ENCODE measurements at places on chromosomes 13 and 19. TPM values are rescaled to one million over a fixed set of nuclear protein-coding genes. Genes with fewer than 3 reads are reported as not detected.

DNA sequence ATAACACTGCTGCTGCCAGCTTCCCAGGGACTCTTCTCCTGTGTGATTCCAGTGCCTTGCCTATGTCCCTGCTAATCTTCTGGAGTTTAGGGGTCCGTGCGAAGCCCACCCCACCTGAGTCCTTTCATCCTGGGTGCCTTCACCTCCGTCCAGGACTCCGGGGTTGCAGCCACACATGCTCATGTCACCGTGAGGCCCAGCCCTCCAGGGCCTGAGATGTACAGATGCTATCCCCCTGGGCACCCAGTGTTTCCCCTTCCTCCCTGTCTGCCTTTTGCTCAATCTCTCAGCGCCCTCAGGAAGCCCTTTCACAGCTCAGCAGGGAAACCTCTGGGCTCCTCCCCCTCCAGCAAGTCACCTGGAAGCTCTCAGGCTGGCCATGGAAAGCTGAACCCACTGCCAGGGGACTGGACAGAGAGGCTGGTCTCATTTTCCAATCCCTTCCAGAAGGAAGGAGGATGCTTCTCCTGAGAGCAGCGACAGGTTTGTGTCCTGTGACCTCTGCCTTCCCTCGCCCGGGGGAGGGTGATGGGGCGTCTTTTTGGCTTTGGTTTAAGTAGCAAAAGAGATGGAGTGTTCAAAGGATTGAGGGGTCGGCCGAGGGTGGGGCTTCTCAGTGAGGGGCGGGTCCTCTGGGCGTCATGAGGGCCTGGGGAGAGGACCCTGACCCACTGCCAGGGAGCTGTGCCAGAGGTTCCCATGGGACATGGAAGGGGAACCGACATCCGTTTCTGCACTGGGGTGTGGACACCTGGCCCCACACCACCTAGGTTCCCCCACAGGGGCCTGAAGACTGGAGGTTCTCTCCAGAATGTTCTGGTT lies 30.8 kb upstream of the TFDP1 start:
- DNase-seq = no peak

DNA sequence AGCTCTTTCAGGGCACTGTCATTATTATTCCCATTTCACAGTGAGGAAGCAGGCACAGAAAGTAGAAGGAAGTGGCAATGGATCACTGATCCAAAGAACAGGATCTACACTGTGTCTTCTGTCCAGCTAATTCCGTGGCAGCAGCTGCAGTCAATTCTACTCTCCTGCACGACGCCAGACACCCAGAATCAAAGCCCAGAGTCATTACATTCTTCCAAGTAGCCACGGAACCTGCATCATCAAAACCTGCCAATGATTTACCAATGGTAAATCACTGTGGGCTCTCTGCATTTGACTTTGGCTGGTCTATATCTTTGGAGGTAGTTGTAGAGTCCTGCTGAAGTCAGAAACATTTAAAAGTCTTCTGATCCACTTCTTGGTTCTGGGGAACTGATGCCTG lies 767.7 kb downstream of the LIG4 start:
- DNase-seq = no peak

DNA sequence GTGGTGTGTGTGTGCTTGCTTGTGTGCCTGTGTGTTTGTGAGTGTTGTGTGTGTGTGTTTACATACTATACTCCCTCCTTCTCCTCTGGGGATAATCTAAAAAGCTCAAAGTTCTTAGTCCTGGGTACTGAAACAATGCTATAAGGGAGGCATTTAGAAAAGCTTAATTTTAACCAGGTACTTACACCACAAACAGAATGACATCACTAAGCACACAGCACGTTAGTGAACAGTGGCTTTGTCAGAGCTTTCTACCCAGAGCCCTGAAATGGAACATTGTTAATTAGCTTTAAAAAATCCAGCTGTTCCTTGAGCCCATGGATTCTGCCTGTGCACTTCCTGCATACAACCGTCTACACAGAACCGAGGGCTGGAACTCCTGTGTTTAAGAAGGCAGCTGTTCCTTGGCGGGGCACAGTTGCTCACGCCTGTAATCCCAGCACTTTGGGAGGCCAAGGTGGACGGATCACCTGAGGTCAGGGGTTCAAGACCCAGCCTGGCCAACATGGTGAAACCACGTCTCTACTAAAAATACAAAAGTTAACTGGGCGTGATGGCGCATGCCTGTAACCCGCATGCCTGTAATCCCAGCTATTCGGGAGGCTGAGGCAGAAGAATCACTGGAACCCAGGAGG lies 69.6 kb upstream of the RNF113B start:
- no peak for DNase-seq

DNA sequence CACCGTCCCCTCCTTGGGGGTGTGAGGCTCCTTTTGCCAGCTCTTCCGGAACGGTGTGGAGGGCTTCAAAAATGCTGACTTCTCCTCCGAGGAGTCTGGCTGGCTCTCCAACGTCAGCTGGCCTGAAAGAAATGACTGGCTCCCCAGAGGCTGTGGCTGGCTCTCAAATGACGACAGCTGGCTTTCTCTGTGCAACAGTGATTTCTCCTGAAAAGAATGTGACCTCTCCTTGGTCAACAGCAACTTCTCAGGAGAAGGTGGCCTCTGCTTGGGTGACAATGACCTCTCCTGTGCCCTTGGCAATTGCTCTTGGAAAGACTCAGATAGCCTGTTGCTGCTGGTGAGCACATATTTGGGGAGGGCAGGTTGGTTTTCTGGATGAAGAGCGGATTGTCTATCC lies 29.2 kb downstream of the ONECUT3 start:
- no peak for DNase-seq

- DNase-seq = peak; percentile 92
These were observed 722 bp upstream of the ICAM1 start for GRCh38 chr19:10270180-10270615.

GRCh38 chr19:15265214-15265849 lies 33.1 kb upstream of the EPHX3 start:
- no peak for DNase-seq

GRCh38 chr13:21541980-21542379 lies 62.0 kb downstream of the MICU2 start:
- DNase-seq = no peak

DNA sequence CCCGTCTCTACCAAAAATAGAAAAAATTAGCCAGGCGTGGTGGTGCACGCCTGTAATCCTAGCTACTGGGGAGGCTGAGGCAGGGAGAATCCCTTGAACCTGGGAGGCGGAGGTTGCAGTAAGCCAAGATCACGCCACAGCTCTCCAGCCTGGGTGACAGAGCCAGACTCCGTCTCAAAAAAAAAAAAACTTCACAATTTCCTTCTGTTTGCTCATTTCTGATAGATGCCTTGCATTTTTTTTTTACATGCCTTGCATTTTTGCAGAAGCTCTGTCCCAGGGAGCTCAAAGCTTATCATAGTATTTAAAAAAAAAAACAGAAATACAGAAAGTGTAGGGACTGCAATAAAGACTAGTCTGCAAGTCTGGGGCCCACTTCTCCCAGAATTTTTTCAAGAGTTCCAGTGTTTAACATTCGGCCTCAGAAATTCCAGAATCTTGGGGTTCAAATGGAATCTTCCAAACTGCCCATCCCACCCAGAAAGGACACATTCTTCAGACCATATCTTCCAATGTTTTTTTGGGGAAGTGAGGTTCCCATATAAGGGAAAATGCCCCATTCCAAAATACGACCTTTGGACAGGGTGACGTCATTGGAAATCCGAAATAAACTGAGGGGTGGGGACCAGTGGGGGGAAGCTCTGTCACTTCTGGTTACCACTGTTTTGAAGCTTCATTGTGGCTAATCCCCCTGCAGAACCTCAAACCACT lies 17.2 kb upstream of the RAB8A start:
- DNase-seq = no peak

DNA sequence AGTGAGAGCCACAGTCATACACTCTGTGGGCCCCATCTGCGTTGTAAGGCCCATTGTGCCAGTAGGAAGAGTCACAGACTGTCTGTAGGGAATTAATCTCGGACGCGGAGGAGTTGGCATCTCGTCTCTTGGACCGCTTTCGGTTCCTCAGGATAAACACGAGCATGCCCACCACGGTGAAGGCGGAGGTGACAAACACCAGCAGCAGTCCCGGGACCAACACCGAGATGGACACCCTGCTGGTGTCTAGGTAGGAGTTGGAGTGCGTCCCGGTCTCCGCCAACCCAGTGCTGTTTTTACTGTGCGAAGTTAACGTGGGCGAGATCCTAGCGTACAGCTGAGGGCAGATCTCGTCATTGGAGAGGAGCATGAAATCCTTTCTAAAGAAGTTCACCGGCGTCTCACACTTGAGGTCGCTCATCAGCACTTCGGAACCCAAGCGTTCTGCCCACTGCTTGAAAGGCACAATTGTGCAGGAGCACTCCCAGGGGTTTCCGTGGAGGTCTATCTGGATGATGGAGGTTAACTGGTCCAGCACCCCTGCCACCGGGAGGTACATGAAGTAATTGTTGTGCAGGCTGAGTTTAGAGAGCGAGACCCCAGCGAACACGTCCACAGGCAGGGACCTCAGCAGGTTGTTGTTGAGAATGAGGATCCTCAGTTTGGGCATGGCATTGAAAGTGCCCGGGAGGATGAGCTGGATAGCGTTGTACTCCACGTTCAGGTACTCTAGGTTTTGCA lies 2.7 kb downstream of the SLITRK1 start:
- DNase-seq = no peak

DNA sequence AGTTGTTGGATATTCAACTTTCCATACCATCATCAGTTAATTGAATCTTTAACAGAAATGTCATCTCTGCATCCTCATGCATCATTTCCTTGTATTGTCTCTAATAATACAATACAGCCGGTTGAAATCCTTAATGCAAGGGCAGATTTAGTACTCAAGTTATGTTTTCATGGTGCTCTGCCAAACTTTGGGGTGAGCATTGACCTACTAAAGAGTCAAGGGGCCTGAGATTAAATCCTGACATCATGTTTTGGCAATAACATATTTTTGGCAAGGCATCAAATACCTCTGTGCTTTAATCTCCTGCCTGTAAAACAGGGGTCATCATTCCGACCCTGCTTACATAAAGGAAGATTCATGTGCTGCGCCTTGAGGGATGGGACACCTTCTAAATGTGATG lies 42.7 kb upstream of the ABCC4 start:
- no peak for DNase-seq

DNA sequence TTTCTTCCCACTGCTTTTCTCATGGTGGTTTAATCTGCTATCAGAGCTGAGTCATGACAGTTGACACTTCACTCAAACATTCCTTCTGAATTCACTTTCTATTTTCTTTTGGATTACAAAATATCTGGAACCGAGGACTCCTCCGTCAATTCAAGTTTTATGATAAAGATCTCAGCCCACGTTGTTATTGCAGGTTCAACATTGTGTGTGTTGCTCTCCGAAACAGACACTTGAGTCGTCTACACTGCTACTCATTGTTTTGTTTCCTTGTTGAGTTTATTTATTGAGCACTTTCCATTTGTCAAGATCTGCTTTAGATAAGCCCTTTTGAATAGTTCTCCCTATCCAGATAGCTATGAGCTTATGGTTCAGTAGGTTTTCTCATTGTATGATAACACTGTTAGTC lies 636.1 kb upstream of the GPC6 start:
- DNase-seq = no peak

GRCh38 chr13:66830940-66831716 lies 399.0 kb downstream of the PCDH9 start:
- no peak for DNase-seq

DNA sequence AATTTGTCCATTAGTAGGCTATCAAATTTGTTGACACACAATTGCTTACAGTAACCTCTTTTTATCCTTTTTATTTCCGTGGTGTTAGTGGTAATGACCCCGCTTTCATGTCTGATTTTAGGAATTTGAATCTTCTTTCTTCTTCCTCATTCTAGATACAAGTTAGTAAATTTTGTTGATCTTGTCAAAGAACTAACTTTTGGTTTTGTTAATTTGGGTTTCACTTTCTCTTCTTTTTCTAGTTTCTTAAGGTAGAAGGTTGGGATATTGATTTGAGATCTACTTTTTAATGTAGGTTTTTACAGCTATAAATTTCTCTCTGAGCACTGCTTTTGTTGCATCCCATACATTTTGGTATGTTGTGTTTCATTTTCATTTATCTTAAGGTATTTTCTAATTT lies 53.3 kb upstream of the SLC7A1 start:
- no peak for DNase-seq

The SHD gene
- total RNA-seq = not detected

The CD177 gene
- total RNA-seq = not detected

The ZNF208 gene
- total RNA-seq = 4.2 TPM

The PLVAP gene
- total RNA-seq = not detected

The SOX1 gene
- not detected for total RNA-seq

The CEACAM20 gene
- total RNA-seq = not detected

The SLC1A6 gene
- total RNA-seq = not detected

The COL4A2 gene
- total RNA-seq = not detected

The MEIOSIN gene
- total RNA-seq = not detected

The TPTE2 gene
- 0.16 TPM for total RNA-seq

The CLN5 gene
- total RNA-seq = 12.5 TPM

The GRK1 gene
- 0.23 TPM for total RNA-seq

The ZAR1L gene
- total RNA-seq = not detected

The ZNF813 gene
- 7.1 TPM for total RNA-seq

The PTGER1 gene
- total RNA-seq = 0.97 TPM

The LHB gene
- not detected for total RNA-seq

The ZNF101 gene
- total RNA-seq = 66.9 TPM

Measured in activated naive CD4-positive, alpha-beta T cell treated with anti-CD3 and anti-CD28 coated beads, Interleukin-2, amount 50 U/mL, for 72 hours (primary cell).